Activated naive CD8-positive, alpha-beta T cell treated with anti-CD3 and anti-CD28 coated beads, Interleukin-2, amount 50 U/mL, for 16 hours (primary cell): ENCODE measurements at places on chromosomes 5 and 9.

DNA sequence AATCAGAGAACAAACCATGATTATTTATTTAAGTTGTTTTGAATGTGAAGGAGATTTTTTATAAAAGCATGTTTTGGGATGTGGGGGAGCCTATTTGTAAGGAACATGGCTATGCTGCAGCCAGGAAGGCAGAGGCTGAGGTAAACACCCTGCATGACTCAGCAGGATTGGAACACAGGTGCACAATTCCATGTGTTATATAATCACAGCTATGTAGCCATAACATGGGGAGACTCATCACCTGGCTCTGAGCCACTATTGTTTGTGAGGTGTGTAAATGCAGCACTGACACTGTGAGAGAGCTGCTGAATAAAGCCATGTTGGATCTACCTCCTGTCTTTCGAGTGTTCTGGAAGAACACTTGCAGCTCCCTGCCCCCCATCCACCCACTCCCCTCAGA is 1009.8 kb downstream of the DNAH5 start:
- DNase-seq: no peak

GRCh38 chr9:99472240-99472915 is 250.3 kb downstream of the SEC61B start:
- DNase-seq: no peak

DNA sequence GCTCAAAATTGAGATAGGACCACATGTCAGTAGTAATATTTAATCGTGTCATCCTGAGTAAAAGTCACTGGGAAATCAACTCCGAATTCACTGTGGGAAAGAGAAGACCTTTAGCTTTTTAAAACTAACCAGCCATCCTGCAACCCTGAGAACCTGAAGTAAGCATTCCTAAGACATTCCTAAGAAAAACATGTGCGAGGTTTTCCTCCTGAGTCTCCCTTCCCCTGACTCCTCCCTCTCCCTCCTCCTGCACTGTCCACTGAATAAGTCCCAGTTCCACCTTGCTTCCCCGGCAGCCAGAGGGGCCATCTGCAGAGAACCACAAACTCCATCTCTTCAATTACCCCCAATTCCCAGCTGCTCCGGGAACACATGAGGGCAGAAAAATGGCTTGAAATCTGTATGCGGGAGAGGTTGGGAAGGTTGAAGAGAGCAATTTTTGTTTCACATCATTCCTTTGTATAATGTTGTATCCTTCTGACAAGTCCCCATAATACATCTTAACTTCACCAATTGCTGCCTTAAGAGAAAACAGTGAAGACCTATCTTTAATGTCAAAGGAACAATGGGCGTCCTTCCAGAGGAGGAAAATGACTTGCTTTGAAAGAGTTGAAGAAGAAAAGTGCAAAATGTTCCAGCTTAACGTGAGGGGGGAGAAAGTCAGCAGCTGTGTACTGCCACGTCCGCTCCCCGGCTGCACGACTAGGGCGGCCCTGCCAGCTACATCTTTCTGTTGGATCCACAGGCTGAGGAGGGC is 186.3 kb downstream of the ZNF462 start:
- DNase-seq: no peak

DNA sequence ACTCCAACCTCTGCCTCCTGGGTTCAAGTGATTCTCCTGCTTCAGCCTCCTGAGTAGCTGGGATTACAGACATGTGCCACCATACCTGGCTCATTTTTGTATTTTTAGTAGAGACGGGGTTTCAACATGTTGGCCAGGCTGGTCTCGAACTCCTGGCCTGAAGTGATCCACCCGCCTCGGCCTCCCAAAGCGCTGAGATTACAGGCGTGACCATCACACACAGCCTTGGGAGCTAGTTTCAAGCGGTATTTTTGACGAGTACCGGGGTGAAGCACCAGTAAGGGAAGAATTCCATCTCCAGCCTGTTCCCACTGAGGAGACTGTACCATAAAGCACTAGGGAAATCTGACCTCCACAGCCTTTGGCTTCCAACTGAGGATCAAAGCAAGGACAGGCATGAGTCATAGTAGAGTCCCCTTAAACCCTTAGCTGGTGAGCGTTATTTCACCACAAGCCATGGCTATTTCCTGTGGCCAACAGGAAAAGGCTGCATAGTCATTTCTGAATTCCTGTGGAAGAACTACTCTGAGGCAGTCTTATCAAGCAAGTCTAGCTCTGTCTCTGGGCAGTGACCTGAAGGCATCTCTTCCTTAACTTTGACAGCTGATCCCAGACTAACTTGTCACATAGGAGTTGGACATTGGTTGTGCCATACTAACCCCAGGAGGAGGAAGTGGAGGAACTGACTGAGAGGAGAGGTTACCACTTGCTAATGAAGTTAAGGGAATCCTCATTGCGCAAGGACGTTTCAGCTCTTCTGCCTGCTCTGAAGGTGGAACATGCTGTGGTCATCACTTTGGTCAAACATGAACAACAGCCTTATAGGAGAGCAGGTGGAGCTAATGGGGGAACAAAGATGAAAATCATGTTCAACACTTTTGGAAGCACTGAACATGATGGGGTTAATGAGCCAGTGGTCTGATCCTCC is 85.8 kb upstream of the DMRT1 start:
- DNase-seq: no peak

DNA sequence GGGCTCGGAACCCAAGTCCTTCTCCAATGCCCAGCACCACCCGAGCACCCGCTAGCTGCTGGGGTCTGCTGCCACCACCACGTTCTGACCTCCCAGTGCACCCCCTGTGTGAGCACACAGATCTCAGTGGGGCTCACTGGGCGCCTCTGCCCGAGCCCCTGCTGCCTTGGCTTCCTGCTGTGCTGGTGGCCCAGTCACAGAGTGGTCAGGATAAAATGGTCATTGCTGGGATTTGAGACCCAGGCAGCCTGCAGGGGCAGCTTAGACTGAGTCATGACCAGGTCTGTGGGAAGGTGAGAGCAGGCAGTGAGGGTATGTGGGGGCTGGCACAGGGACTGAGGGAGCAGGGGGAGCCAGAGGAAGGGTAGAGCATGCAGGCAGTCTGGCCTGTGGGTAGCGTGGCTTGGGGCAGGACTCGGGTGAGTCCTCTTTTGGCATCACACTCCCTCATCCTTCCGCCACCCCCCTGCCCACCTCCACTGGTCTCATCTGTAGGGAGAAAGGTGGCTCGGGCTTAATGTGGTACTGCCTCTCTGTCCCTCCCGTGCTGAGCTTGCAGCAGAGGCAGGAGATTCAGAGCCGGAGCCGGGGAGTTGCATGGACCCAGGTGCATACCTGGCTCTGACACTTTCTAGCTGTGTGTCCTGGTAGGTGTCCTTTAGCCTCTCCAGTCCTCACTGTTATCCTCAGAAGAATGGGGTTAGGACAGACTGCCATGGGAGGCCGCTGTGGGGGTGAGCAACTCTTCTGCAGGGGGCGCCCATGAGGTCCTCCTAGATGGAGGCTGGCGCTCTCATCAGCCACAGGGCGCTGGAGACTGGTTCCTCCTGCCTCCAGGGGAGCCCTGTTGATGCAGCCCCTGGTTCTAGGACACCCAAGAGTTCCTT is 32.1 kb downstream of the USP20 start:
- no peak for DNase-seq

DNA sequence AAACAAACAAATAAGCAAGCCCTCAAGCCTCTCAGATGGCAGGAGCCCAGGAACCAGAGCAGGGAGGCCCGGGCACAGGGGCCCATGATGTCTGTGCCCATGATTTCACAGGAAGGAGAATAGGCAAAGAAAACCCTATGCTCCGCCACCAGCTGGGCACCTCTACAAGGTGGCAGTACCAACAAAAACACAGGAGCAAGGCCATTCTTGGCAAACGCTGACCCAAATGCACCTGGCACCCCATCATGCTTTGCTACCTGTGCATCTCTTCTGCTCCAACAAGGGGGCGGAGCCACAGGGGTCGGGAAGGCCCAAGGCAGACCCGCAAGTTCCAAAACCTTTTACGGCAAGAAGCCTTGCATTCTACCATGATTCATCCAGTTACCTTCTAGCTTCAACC is 3.1 kb downstream of the BRD3 start:
- no peak for DNase-seq

- no peak for DNase-seq
These were observed 11.3 kb downstream of the PRLR start for GRCh38 chr5:35218981-35219380.

GRCh38 chr5:66949066-66949465 is 247.5 kb downstream of the CD180 start:
- DNase-seq: no peak

- no peak for DNase-seq
These were observed 183.1 kb downstream of the TRIO start for GRCh38 chr5:14326035-14326903.

DNA sequence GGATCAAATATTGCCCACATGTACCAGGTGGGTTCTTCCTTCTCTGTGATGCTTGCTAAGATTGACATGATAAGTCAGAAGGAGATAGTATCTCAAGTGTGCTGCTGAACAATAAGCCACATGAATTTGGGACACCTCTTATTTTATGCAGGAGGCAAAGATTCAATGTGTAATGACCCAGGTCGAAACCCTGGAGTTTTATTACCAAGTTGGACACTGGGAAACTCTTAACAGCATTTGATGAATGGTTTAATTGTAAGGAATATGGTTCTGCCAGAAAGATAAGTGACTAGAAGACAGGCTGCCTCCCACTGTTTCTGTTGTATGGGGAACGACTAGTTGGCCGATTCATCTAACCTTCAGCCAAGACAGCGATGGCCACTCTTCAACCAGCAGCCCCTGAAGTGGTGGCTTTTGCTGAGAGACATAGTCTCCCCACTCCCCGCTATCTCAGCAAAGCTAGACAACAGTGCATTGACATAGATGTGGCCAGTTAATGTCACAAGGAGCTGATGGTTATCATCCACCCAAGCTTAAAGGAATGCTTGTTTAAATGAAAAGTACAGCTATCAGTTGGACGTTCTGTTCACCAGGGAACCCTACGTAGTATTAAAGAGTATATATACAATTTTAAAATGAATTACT is 407.7 kb downstream of the KDM4C start:
- DNase-seq: no peak

- no peak for DNase-seq
These were observed 189.1 kb downstream of the RANBP17 start for GRCh38 chr5:171050916-171051315.

- DNase-seq: no peak
These were observed 168.6 kb downstream of the MACROH2A1 start for GRCh38 chr5:135230251-135230925.
